ENCODE measurements at places on chromosomes 16 and 17.

DNA sequence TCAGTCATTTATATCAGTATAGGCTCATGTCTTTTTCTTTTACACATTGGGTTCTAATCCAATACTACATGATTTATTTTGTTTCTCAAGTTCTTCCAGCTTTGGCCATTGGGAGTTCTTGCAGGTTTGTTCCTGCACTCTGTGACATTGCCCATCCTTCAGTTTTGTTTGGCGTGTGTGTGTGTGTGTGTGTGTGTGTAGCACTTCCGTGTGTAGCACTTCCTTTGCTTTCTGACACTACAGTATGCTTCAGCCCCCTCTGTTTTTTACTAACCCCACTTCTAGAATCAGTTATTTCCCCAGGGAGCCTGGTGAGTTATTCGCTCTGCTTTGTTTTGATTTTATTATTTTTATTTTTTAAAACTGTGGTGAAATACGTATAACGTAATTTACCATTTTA lies 75.6 kb upstream of the LGALS9 start:
- no peak for DNase-seq

GRCh38 chr16:31298958-31299357 lies 39.2 kb downstream of the ITGAM start:
- no peak for DNase-seq

DNA sequence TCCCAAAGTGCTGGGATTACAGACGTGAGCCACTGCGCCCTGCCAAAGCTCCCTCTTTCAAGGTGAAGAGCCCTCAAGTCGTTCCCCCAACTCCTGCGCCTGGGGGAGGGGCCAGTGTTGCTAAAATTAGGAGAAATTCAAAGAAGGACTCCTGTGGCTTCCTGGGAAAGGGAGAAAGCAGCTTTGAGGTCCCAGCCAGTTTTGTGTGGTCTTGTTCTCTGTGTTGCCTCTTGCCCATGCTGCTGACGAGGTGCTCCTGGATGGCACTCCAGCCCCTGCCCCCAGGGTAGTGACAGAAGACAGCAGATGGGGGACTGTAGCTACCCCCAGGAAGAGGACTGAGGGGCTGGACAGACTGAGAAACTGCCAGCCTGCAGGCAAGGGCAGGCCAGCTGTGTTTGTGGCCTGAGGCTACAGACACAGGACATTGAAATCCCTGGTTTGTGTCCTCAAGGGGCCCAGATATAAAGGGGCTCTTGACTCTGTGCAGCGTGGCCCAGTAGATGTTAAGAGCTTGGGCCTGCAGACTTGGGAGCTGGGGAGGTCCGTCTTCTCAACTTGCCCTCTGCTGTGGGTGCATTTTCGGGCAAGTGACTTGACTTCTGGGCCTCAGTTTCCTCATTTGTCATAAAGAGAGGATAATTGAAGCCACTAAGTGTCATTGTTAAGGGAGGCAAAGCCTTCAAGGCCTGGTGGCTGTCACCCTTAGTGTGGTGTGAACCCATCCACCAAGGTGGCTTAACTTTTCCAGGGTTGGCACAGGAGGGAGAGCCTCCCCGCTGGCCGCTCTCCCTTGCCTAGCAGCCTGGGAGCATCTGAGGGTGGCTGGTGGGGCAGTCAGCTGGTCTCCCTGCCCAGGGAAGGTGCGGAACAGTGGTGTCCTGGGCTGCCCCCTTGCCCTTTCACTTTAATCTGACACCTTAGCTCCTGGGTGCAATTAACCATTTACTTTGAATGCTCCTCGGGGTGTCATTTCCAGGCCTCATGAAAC lies 4.1 kb downstream of the UBALD2 start:
- peak; percentile 43 for DNase-seq

GRCh38 chr17:50564916-50565315 lies 4.4 kb downstream of the CACNA1G start:
- no peak for DNase-seq

DNA sequence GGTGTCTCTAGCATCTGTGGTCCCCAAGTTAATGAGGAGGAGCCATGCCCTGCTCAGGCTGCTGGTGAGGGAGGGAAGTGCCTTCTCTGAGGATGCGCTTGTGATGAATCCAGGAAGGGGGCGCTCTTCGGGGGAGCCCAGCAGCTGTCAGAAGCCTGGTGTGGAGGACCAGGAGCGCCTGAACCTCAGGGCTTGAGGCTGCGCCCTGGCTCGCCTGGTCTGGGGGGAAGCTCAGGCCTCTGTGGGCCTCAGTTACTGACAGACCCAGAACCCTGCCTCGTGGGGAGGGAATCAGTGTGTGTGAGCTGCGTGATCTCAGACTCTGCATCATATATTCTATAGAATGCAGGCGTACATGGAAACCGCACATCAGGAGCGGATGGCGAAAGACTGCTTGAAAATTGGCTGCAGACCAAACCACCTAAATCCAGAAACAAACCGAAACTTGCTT lies 126.1 kb downstream of the SEC14L1 start:
- peak; percentile 16 for DNase-seq

DNA sequence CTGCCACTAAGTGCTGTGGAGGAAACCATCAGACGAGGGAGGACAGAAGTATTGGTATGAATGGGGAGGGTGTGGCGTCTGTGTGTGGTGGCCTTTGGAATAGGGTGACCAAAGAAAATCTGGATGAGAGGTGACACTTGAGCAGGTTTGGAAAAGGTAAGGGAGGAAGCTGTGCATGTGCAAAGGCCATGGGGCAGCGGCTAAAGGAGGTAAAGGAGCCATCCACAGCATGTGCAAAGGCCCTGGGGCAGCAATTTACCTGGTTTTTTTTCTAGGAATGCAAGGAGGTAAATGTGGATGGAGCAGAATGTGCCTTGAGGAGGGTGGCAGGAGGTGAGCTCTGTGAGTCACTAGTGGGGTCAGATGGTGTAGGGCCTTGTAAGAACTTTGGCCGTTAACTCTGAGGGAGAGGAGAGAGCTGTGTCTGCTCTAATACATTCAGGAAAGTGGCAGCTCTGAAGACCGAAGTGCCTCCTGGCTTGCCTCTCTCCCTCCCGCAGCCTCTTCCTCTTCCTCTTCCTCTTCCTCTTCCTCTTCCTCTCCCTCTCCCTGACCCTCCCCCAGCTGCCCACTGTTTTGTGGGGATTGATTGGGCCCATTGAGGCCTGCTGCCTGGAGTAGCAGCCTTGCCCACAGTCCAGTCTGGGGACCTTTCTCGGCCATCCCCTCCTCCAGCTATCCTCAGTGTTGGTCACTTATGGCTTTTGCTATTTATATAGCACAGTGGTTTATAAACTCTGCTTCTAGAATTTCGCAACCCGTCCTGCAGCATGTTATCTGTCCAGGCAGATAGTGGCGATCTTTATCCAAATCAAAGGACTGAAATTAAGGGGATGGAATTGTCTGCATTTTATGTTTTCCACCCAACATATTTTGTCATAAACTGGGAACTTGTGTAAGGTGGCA lies 38.7 kb downstream of the CMIP start:
- no peak for DNase-seq

DNA sequence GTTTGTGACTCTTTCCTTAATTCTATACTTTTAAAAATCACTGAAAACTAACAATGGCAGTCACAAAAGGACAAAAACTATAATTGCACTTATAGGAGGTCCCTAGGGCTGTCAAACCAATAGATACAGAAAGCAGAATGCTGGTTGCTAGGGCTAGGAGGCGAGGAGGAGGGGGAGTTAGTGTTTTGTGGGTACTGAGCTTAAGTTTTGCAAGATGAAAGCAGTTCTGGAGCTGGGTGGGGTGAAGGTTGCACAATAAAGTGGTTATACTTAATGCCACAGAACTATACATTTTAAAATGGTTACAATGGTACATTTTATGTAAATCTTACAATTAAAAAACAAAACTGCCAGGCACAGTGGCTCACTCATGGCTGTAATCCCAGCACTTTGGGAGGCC lies 27.3 kb downstream of the NUBP1 start:
- no peak for DNase-seq

DNA sequence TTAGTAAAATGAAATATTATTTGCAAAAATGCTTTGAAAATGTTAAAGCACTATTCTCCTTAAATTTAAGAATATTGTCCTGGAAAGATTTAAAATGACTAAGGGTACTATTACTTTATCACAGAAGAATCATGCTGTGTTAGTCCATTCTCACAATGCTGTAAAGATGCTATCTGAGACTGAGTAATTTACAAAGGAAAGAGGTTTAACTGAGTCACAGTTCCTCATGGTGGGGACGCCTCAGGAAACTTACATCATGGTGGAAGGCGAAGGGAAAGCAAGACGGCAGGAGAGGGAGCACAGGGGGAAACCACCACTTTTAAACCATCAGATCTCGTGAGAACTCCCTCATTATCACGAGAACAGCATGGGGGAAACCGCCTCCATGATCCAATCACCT lies 245.6 kb downstream of the IRX3 start:
- DNase-seq = no peak

- DNase-seq = peak; percentile 34
These were observed 200.8 kb downstream of the PRKCB start for GRCh38 chr16:24036614-24037013.

- no peak for DNase-seq
These were observed 75.3 kb upstream of the GNAO1 start for GRCh38 chr16:56115817-56116576.

- DNase-seq = no peak
These were observed 3.3 kb upstream of the FASN start for GRCh38 chr17:82101301-82101715.

GRCh38 chr16:79595231-79595641 lies 5.3 kb downstream of the MAF start:
- no peak for DNase-seq

DNA sequence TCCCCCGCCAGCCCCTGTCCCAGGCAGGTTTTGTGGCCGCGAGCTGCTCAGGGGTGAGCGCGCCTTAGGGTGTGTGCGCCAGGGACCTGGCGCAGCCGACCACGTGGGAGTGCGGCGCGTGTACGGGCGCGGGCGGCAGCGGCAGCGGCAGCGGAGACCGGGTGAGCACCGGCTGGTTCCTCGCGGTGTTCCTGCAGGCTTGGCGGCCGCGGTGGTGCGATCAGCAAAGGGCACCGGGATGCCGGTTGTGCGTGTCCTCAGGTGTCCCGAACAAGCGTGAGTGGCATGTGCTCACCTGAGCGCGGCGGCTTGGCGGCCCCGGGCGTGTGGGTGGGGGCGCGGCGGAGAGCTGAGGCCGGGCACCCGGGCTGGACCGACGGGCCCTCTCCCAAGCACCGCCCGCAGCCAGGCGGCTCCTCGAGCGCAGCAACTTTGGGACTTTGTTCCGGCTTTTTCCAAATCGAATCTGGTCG lies 381 bp upstream of the HSD11B2 start:
- DNase-seq = peak; percentile 47

- DNase-seq = no peak
These were observed 38.1 kb upstream of the VPS4A start for GRCh38 chr16:69273009-69273408.

- no peak for DNase-seq
These were observed 1.4 kb downstream of the ERCC4 start for GRCh38 chr16:13921328-13921727.

DNA sequence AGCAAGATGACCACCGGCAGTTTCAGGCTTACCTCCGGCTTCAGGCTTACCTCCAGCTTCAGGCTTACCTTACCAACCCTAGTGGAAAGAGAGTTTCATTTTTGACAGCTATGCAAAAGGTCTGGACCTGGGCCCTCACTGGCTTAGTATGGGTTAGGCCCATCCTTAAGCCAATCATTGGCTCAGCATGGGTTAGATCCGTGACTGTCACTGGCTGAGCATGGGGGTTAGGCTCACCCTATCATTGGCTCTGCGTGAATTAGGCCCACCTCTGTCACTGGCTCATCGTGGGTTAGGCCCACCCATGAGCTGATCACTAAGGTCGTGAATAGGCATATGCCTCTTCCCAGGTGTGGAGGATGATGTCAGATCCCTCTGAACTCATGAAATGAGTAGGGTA lies 8.1 kb downstream of the NDE1 start:
- DNase-seq = no peak

DNA sequence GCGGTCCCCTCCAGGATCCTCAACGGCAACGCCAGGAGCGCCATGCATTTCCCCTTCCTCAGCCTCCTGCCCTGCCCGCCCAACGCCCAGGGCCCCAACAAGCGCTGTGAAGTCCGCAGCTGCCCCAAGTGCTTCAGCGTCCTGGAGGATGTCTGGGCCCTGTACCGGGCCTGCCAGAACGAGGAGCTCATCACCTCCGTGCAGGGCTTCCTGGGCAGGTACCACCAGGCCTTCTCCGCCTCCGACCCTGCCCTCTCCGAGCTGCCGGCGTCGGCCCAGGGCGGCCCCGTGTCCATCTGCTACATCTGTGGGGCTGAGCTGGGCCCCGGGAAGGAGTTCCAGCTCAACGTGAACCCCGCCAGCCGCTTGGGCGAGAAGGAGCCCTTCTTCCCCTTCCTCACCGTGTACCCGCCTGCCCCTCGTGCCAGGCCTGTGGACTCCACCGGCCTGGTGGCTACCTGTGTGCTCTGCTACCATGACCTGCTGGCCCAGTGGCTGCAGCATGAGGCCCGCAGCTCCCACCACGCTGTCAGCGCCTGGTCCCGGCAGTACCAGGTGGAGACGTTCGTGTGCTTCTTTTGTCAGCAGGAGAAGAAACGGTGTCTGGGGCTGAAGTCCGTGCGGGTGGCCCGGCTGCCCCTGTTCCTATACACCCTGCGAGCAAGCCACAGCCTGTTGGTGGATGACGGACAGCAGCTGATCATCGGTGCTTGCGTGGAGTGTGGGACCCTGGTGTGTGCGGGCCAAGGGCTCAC lies 58.9 kb upstream of the CIBAR2 start:
- DNase-seq = no peak

DNA sequence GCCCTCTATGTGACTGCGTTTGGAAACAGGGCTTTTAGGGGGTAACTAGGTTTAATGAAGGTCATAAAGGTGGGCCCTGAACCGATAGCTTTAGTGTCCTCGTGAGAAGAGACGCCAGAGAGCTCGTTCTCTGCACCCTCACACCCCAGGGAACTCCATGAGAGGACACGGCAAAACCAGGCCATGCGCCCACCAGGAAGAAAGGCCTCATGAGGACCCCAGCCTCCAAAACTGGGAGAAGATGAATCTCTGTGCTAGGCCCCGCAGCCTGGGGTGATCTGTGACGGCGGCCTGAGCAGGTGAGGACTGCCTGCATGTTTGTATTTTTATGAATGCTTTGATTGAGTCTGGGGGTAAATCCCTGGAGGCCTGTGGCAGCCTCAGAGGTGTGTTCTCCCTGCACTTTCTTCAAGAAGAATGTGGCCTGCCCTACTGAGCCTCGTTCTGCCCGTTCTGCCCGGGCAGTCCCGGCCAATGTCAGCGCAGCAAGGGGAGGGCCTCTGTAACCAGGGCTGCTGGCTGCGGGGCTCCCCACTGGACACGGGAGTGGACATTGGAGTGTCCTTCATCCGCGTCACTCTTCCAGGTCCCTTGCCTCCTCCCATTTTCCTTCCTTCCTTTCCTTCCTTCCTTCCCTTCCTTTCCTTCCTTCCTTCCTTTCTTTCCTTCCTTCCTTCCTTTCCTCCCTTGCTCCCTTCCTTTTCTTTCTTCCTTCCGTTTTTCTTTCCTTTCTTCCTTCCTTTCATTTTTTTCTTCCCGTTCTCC lies 6.8 kb upstream of the RNF213 start:
- DNase-seq = no peak

- DNase-seq = no peak
These were observed 312.0 kb upstream of the CA10 start for GRCh38 chr17:52470553-52470952.

DNA sequence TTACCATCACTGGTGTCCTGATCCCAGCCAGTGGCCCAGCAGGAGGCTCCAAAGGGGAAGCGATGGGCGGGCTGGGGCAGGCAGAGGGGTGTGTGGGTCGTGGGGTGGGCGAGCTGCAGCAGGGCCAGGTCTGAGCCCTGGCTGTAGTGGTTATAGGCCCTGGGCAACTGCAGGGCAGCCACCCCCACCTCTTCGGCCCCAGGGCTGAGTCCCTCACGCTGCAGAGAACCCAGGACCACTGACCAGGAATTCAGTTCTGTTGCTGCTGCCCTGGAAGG lies 2.2 kb downstream of the PRSS53 start:
- no peak for DNase-seq

GRCh38 chr16:68190081-68190480 lies 45.8 kb downstream of the ESRP2 start:
- no peak for DNase-seq
